ENCODE measurements at places on chromosomes 7 and 10.

DNA sequence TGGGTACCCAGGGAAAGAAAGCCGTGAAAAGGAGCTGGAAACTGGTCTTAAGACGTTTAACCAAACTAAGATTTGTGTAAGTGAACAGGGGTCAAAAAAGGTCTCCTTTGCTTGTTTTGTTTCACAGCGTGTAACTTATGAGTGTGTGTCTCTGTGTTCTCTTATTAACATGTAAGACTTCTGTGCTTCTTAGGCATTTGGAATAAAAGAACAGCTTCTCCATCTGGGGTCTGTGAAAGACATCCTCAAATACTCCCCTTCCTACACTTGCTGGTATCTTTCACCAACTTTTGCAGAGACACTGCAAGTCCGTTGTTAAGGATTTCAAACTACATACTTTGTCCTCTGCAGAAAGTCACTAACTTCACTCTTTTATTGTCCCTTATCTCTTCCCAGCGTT lies 615 bp upstream of the NEUROD6 start:
- no peak for DNase-seq
- no peak overlapping the region for H3K27ac ChIP-seq
- H3K36me3 ChIP-seq: no peaks in the 10 kb centered on the region
- H3K27me3 ChIP-seq: peaks cover 26% of the 10 kb centered on the region
- H3K4me1 ChIP-seq: no peaks in the 10 kb centered on the region

DNA sequence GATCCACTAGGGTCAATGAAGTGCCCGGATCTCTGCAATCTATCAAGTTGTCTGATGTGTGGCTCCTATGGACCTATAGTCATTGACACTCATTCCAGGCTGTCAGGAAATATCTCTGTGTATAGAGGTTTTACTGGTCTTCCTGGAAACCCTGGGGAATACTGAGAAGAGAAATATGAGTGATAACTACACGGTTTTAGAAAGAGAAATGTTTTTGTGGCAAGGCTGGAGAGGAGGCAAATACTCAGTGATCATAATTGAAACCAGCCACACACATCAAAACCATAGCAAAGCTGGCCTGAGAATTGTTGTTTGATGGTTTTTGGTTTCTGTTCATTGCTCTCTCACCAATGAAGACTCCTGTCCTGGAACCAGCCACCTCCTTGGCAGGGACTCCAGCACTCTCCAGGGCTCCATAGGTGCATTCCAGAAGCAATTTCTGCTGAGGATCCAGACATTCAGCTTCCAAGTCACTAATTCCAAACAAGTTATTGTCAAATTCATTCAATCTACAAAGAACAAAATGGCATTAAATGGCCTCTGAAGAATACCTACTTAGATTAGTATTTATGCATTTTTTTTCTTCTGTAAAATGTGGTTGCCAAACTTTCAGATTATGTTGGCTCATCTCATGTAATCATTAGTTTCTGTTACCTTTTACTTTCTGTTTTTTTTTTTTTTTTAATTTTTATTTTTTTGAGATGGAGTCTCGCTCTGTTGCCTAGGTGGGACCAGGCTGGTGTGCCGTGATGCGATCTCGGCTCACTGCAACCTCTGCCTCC lies 108.6 kb upstream of the ABI1 start:
- H3K4me1 ChIP-seq: no peaks in the 10 kb centered on the region
- no peak for DNase-seq
- H3K4me3 ChIP-seq: no peak overlapping the region
- no peaks in the 10 kb centered on the region for H3K27me3 ChIP-seq
- H3K27ac ChIP-seq: no peak overlapping the region

DNA sequence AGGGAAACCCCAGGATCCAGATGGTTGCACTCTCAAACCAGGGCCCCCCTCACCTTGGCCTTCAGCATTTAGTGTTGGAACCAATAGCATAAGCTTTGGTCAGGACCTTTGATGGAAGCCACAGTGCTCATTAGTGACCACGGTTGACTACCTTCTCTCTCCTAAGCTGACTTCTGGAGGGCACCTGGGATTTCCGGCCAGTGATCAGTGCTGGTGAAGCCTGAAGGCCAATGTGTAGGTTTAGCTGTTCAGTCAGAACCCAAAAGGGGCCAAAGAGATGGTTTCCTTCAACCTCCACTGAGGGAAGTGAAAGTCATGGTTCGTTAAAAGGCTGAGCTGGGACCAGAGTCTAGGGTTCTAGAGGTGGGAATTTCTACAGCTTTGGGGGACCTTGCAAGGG lies 46.4 kb downstream of the TCF7L2 start:
- no peaks in the 10 kb centered on the region for H3K27me3 ChIP-seq
- H3K4me1 ChIP-seq: peaks cover 56% of the 10 kb centered on the region
- DNase-seq: no peak
- peak overlapping the region; percentile 6 for H3K27ac ChIP-seq
- H3K36me3 ChIP-seq: peaks cover 7% of the 10 kb centered on the region

DNA sequence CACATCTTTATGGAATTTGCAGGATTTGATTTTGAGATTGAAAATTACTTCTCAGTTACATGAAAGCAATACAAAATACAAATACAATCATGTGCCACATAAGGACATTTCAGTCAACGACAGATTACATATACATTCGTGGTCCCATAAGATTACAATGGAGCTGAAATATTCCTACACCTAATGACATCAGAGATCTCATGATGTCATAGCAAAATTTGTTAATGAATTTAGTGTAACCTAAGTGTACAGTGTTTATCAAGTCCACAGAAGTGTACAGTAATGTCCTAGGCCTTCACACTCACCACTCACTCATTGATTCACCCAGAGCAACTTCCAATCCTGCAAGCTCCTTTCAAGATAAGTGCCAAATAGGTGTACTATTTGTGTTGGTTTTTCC lies 126.5 kb downstream of the GPAM start:
- H3K36me3 ChIP-seq: no peaks in the 10 kb centered on the region
- DNase-seq: no peak
- peaks cover 7% of the 10 kb centered on the region for H3K4me1 ChIP-seq
- H3K27ac ChIP-seq: no peak overlapping the region
- H3K27me3 ChIP-seq: no peaks in the 10 kb centered on the region
- H3K4me3 ChIP-seq: no peak overlapping the region

- H3K4me1 ChIP-seq: peaks cover 37% of the 10 kb centered on the region
- H3K36me3 ChIP-seq: peaks cover 38% of the 10 kb centered on the region
- peak overlapping the region; percentile 84 for H3K27ac ChIP-seq
- no peaks in the 10 kb centered on the region for H3K27me3 ChIP-seq
- no peak for DNase-seq
These were observed 30.4 kb downstream of the XPNPEP1 start for GRCh38 chr10:109892931-109893330.

All from WTC11 (cell line).